D721Med (cell line): ENCODE measurements at places on chromosomes 6 and 20.

- no peak for DNase-seq
Observed at GRCh38 chr6:1622851-1623768, 13.4 kb downstream of the FOXC1 start.

DNA sequence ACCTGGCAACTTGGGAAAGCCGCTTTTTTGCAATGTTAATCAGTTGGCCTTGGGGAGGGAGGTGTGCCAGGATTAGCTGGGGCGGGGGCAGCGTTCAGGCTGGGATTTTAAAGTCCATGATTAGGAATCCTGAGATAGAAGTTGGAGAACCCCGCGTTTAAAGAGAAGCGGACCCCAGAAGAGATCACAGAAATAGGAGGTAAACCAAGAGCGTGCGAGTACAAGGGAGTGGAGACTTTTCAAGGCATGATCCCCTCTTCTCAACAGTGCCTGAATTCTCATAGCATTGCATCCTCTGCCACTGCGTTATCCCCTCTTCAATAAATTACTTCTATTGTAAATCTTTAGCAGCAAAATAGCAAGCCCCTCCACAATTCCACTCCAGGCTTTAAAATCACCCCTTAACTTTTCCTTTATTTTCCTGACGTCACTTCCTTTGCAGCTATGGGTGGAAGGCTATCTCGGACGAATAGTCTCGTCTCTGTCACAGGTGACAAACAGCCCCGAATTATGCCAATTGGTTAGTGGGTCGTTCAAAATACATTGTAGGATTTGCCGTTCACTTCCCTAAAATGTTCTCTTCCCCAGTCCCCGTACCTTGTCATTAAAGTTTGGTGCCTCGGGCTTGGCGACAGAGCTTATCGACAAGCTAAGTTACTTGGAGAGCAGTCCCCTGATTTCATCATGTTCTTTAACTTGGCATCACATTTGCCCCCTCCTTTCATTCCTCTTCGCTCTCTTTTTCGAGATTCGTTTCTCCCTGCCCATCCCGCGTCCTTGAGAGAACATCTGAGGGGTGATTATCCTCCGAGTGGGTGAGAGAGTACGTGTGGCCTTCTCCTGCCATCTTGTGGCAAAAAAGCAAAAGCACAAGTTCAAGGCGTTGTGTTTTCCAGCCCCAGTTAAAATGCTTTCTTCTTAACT lies 17.1 kb downstream of the OR2B2 start:
- no peak for DNase-seq

GRCh38 chr6:45375449-45375848 lies 2.3 kb downstream of the SUPT3H start:
- DNase-seq: no peak

DNA sequence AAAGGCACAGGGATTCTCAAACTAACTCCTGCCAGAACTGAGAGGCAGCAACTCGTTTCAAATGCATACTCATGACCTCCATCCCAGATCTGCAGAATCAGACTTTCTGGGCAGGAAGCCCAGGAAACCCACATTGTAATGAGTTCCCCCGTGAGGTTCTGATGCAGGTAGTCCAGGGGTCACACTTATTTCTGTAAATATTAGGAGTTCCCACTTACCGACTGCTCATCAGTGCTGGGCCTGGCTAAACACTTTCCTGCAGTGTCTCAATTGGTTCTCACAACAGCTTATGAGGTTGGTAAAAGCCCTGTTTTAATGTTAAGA lies 11.6 kb downstream of the DUSP15 start:
- no peak for DNase-seq

- no peak for DNase-seq
Observed at GRCh38 chr6:113396730-113397129, 460.4 kb upstream of the MARCKS start.

- DNase-seq: no peak
Observed at GRCh38 chr6:82118150-82118562, 129.4 kb downstream of the IBTK start.

DNA sequence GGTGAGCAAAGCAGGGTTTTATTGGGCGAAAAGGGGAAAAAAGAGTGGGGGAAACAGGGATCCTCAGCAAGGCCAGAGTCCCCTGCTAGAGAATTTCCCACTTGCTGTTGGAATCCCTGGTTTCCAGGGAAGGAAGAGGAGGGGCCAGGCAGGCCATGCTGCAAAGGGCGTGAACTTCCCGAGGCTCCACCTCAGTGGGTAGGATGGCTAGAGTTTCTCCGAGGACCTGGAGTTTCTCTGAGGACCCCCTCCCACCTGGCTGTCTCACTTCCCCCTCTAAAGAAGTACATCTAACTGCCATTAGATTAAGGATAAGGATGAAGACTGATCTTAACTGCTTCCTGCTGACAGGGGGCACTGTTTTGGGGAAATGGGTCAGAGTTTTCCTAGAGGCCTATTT lies 1239.3 kb upstream of the GJE1 start:
- DNase-seq: no peak

DNA sequence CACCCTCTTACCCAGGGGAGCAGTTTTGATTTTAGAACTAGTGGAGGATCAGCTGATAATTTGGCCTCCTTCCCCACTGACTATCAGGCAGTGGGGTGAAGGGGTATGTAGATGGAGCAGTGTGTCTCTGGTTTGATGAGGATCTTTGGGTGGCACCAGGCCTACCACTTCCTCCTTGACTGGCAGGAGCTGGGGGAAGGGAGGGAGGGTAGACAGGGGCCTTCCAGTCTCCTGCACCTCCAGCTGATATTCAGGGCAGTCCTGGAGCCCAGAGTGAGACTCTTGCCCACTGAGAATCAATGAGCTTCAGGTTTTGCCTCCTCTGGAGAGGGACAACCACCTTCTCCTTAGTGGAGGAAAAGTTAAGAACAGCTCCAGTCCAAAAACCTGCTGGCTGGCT lies 3.2 kb downstream of the DEF6 start:
- no peak for DNase-seq

- DNase-seq: no peak
Observed at GRCh38 chr6:108850669-108851465, 2.6 kb downstream of the ARMC2 start.

DNA sequence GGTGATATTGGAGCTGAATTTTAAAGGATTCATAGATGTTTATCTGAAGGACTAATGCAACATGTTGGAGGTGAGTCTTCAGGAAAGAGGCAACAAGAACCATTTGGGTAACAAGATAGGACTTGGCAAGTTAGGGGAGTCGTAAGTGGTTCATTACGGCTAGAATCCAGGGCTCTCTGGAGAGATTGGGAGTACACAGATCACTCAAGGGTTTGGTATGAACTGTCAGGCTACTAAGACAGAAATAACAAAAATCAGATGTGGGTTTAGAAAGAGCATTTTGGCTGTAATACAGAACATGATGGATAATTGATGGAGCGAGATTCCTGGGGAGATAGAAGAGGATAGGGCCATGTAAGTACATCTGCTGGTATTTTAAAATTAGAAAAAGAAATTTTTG lies 86.3 kb upstream of the ESR1 start:
- no peak for DNase-seq

- no peak for DNase-seq
Observed at GRCh38 chr20:38162878-38163875, 1.9 kb downstream of the TGM2 start.

DNA sequence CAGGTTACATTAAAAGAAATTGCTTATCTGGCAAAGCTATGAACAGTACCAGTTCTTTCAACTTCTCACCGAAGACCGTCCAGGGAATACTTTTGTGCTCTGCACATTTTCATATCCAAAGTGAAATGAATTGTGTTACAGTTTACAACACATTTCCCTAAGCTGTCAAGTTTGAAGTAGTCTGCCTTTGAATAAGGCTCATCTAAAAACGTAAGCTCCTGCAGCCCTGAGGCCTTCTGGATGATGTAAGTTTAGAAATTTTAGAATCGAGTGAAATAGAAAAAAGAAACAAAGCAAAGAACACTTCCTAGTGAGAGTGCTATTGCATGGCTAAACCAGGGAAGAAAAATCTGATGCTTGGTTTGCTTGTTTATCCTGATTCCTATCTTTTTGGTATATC lies 653.8 kb downstream of the MMUT start:
- no peak for DNase-seq

- DNase-seq: no peak
Observed at GRCh38 chr6:157162766-157163433, 160.4 kb downstream of the TMEM242 start.

- DNase-seq: no peak
Observed at GRCh38 chr6:82277686-82278085, 30.1 kb upstream of the IBTK start.

- DNase-seq: no peak
Observed at GRCh38 chr20:10453241-10453640, 18.1 kb downstream of the SLX4IP start.

GRCh38 chr6:56381801-56382251 lies 134.4 kb upstream of the COL21A1 start:
- no peak for DNase-seq

- no peak for DNase-seq
Observed at GRCh38 chr20:57717797-57718196, 8.0 kb upstream of the PMEPA1 start.

GRCh38 chr6:16224409-16224808 lies 14.0 kb upstream of the GMPR start:
- no peak for DNase-seq

GRCh38 chr6:125974214-125974866 lies 12.0 kb upstream of the TRMT11 start:
- DNase-seq: no peak

GRCh38 chr6:32692019-32692418 lies 25.6 kb upstream of the HLA-DQB1 start:
- DNase-seq: no peak

DNA sequence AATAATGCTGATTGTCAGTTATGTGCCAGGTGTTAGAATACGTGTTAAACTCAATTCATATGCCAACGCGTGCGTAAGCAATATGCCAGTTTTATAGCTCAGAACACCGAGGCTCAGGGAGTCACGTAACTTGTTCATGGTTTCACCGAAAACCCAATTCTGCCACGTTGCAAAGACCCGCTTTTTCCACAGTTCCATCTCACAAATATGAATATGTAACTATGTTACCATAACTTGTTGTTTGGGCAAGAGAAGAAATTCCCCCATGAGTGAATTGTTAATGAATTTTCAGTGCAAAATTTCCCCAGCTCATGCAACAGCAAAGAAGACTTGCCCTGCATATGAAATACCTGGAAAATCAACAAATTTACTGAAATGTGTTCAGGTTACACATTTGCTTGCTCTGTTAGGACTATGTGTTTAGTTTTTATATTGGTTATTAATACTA lies 30.1 kb downstream of the SF3B5 start:
- DNase-seq: no peak

DNA sequence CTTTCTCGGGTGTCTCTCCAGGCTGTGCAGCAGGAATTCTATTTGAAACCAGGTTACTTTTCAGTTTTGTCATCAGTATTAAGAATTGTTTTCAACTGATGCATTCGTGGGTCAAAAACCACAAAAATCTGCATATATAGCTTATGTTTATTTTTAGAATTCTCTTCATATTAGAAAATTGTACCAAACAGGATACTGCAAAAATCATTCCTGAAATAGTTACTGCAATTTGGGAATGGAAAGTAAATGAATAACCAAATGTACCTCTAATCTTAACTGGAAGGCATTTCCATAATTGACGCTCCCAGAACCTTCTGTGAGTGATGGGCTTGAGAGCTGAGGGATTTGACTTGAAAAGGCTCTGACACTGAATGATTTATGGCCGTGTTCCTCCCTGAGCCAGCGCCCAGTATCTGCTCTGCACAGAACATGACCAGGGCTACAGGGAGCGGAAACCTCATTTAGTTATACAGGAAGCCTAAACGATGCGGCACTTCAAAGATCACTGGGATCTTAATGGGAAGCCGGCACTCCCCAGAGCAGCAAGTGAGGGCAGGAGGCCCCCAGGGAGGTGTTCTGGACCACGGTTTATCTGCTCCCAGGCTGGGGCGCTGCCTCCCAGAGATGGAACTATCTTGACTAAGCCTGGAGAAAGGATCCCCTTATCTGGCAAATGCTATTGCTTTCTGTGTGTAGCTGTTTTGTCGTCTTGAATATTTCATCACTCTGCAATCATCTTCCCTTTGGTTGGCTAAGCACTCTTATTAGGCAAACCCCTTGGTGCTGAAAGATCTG lies 446.0 kb downstream of the QKI start:
- no peak for DNase-seq

GRCh38 chr20:19823971-19824370 lies 65.9 kb downstream of the RIN2 start:
- no peak for DNase-seq

- DNase-seq: no peak
Observed at GRCh38 chr6:168226902-168227318, 92.7 kb downstream of the DACT2 start.

GRCh38 chr20:47614703-47615309 lies 113.1 kb downstream of the NCOA3 start:
- no peak for DNase-seq

DNA sequence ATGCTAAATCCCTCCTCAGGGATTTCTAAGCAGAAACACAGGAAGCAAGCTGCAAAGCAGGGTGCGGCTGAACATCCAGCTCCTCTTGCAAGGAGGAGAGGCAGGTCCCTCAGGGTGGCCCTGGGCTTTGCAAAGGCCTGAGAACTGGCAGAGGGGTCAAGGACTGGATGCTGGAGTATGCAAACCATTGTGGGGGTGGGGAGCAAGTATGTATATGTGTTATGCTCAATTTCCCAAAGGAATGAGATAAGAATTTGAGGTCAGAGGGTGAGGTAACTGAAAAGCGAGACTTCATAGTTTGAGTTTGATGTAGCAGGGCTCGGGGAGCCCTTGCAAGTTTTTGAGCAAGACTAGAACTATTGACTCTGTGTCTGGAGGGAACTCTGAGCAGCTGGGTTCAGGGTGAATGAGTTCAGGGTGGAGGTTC lies 11.2 kb downstream of the SLC22A2 start:
- no peak for DNase-seq

DNA sequence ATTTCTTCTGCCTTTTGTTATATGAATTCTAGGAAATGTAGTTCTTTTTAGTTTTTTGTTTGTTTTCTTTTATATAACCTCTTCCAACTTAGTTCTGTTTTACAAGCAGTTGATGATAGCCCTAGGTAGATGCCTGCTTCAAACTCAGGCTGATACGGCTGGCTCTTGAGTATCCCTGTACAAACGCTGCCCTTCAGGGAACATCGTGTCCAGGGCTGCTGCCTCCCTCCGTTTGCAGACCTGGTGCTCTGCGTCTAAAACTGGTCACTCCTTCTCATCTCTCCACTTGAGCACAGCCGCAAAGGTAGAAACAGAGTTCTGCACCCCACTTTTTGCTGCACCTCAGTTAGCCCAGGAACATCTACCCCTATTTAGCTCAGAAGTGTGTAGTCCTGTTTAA lies 310.1 kb downstream of the PRL start:
- no peak for DNase-seq

- no peak for DNase-seq
Observed at GRCh38 chr6:15526212-15526701, 136.6 kb downstream of the DTNBP1 start.

DNA sequence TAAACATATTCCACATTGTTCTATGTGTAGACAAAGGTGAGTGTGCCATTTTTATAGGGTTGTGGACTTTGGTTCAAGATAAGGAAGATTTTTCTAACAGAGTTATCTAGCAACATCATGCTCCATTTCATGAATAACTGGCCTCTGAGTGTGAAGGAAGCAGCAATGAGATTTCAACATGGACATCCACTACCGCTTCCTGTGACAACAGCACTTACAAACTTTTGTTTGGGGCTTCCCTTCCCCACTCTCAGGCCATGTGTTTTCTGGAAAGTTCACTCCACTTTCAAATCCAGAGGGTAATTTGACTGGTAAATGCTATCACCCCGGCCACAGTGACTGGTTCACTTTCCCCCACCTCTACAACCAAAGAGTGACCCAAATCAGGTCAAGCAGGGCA lies 38.1 kb upstream of the PROKR2 start:
- no peak for DNase-seq
